ENCODE measurements at places on chromosomes 6 and 20. TPM values are rescaled to one million over a fixed set of nuclear protein-coding genes. Genes with fewer than 3 reads are reported as not detected.
A peak's percentile ranks its signal among the peaks of the same experiment; 100 is the strongest.

Gene DZANK1
- 0.60 TPM for total RNA-seq

DNA sequence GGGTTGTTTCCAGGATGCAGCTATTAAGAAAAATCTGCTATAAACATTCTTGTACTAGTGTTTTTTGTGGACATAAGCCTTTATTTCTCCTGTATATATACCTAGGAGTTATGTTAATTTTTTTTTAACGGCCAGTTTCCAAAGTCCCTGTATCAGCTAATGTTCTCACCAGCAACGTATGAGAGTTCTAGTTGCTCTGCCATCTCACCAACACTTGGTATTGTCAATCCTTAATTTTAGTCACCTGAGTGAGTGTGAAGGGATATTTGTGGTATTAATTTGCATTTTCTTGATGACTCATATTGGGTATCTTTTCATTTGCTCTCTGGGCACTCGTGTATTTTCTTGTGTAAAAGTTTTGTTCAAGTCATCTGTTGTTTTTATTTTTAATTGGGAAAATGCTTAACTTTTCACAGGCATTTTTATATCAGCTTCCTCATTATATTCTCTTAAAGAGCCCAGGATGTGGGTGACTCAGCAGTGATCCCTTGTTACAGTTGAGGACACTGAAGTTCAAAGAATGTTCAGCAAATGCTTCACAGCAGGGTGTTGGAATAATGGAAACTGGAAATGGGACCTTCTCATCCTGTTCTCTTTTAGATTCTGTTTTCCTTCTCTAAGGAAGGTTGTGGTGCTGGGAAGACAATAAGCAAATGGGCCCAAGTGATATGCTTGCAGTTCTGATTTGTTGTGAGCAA is 211.7 kb upstream of the PRND start:
- DNase-seq: no peak
- H3K4me1 ChIP-seq: no peaks in the 10 kb centered on the region
- H3K36me3 ChIP-seq: no peaks in the 10 kb centered on the region
- H3K27me3 ChIP-seq: peaks cover 5% of the 10 kb centered on the region
- H3K4me3 ChIP-seq: no peak overlapping the region

DNA sequence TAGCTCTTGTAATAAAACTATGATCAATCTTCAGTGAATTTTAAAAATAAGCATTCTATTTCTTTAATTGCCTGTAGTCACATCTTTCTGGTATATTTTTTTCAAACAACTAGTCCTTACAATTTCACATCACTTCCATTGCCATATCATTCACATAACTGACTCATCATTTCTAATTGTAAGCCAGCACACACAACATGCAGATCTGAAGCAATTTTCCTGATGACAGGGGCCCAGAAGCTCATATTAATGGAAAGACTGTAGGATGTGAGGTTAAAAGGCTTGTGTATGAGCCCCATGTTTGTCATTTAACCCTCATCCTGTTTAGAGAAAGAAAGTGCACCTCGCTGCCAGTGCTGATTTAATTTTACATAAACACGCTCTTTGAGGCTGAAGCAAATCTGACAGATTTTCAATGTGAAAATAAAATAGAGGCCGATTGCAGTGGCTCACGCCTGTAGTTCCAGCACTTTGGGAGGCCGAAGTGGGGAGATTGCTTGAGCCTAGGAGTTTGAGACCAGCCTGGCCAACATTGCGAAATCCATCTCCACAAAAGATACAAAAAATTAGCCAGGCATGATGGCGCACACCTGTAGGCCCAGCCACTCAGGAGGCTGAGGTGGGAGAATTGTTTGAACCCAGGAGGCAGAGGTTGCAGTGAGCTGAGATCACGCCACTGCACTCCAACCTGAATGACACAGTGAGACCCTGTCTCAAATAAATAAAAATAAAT is 40.1 kb upstream of the LTV1 start:
- H3K4me1 ChIP-seq: peaks cover 5% of the 10 kb centered on the region
- H3K27me3 ChIP-seq: no peaks in the 10 kb centered on the region
- H3K4me3 ChIP-seq: no peak overlapping the region
- DNase-seq: no peak

DNA sequence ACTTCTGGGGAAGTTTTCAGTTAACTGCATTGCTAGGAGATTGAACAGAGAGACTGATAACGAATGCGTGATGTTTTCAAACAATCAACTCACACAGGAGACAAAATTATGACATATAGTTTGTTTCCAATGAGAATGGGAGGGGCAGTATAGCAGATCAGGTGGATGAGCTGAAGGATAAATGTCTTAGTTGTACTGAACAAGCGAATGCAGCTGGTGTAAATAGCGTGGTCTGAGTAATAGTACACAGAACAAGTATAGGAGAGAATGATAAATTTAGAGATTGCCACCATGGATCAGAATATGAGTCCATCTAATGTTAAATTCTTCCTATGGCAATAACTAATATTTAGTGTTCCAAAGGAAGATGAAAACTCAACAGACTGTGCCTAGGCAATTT is 858.6 kb downstream of the EYS start:
- H3K27ac ChIP-seq: no peak overlapping the region
- H3K27me3 ChIP-seq: no peaks in the 10 kb centered on the region
- no peaks in the 10 kb centered on the region for H3K36me3 ChIP-seq
- no peak overlapping the region for H3K4me3 ChIP-seq
- no peaks in the 10 kb centered on the region for H3K4me1 ChIP-seq

DNA sequence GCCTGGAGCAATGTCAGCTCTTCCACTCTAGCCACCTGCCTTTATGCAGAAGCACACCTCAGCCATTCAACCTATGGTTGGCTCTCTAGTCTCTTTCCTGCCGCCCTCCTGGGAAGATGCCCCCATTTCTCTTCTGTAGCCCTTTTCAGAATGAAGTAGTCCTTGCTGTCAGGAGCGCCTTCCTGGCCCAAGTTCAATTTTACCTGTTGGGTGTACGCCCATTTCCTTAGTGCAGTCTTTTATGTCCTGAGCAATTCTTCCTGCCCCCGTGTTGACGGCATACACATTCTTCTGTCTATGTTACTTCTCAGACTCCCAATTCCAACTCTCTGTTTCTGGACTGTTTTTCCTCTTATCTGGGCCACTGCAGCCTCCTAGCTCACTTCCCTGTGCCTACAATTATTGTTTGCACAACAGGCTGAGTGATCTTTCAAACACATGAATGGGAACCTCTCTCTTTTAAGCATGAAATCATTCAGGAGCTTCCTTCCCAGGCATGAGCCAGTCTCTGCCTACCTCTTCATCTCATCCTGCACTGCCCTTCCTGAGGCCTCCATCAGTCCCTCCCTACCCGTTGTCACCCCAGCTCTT is 389.2 kb downstream of the CD83 start:
- H3K36me3 ChIP-seq: no peaks in the 10 kb centered on the region
- H3K27me3 ChIP-seq: no peaks in the 10 kb centered on the region
- DNase-seq: no peak

DNA sequence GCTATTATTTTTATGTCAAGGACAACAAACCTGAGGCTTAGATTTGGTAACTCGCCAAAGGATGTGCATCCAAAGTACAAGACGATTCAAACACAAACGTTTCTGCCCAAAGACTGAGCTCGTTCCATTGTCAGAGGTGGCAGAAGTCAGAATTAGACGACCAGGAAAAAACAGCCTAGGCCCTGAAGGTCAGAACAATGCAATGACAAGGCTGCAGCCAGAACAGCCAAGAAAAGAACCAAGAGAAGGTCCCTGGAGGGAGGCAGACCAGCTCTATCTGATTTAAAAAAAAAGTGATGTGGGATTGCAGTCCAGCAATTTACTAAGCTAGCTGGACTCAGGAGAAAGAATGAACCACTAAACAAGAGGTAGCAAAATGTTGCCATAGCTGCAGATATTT is 54.2 kb downstream of the NCOA7 start:
- H3K4me3 ChIP-seq: peak overlapping the region; percentile 31
- H3K27me3 ChIP-seq: no peaks in the 10 kb centered on the region
- DNase-seq: no peak
- peaks cover 46% of the 10 kb centered on the region for H3K4me1 ChIP-seq

Data from left ventricle myocardium inferior (tissue), 1 donor.